Jurkat, Clone E6-1 (cell line): ENCODE measurements at places on chromosomes 7 and 10.

DNA sequence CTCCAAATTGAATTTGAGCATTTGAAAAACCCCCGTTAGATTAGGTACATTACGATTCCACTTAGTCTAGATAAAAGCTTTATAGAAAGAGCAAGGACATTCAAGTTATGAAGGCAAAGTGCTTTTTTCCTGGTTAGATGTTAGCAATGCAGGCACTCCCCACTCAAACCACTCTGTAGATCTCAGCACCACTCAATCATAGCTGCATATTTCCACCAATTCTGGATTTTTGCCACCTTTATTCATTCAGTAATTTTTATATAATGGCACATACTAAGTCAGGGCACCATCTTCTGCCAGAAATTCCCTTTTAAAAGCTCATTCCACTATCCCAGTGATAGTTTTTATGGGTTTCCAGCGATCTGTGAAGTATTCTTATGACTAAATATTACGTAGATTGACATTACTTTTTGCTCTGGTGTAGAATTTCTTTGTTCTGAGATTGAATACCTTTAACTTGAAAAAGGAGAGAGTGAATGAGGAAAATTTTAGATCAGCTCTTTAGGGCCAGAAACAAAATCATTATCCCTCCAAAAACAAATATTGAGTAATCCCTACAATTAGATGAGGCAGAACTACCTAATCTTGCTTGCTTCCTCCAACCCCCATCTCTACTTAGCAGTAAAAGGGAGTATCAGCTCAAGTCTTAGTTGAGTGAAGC lies 51.6 kb downstream of the RNLS start:
- no peak for DNase-seq

DNA sequence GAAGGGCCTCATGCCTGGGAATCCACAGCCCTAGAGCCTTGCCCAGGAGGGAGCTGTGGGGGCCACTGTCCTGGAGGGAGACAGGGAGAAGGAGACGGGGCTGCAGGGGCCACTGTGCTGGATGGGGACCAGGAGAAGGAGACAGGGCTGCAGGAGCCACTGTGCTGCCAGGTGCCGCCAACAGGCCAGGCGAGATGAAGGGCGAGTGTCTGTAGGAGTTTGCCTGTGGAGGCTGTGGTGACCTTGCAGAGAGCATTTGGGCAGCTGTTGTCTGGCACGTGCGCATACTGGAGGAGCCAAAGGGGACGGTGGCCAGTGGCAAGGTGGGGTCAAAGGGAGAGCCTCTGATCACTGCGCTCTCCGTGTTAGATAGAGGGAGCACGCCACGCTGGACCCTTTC lies 79.2 kb downstream of the NKX6-2 start:
- DNase-seq: no peak

- no peak for DNase-seq
Observed at GRCh38 chr10:131242007-131242406, 69.5 kb downstream of the TCERG1L start.

DNA sequence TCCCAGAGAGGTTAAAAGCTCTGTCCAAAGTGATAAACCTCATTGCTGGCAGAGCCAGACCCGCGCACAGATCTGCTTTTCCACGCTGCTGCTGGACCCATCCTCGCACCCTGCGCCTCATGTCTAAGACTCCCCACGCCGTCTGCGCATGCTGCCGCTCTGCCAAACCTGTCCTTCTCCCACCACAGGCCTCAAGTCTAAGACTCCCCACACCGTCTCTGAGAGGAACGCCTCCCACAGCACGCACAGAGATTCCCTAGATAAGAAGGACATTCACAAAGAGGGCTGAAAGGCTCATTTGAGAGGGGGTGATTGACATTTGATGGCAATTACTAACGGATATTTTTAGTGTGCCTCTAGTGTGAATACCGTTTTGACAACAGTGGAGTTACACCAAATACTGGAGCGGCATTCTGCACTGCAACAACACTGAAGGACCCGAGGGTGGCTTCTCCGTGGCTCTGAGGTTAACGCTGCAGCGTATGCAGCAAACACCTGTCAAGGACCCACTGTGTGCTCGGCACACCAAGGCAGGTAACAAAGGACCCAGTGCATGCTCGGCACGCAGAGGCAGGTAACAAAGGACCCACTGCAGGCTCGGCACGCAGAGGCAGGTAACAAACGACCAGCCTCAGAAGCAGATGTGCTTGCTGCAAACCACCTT lies 231.4 kb downstream of the DNAJB6 start:
- no peak for DNase-seq

- no peak for DNase-seq
Observed at GRCh38 chr7:110205899-110206298, 885.0 kb upstream of the LRRN3 start.

DNA sequence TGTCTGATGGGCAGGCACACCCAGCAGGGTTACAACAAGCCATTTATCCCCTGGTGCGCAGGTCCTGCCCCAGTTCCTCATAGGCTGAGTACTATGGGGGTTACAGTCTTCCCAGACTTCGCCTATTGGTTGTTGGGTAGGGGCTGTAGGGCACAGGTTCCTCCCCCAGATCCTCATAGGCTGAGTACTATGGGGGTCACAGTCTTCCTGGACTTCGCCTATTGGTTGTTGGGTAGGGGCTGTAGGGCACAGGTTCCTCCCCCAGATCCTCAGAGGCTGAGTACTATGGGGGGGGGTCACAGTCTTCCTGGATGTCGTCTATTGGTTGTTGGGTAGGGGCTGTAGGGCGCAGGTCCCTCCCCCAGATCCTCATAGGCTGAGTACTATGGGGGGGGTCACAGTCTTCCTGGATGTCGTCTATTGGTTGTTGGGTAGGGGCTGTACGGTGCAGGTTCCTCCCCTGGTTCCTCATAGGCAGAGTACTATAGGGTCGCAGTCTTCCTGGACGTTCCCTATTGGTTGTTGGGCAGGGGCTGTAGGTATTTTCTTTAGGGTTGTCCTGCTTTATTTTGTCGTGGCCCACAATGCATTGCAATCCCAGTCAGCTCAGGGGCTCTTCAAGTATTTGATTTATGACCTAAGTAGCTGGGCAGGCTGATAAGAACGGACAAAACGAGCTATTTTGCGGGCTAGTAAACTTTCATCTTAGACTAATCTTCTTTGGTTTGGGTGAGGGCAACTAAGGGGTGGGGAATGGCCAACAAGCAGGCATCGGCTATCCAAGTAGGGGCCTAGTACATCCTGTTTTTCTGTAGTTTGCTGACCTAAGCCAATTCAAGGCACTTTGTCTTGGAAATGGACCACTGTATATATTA lies 3.4 kb downstream of the LRRC27 start:
- peak; percentile 43 for DNase-seq

DNA sequence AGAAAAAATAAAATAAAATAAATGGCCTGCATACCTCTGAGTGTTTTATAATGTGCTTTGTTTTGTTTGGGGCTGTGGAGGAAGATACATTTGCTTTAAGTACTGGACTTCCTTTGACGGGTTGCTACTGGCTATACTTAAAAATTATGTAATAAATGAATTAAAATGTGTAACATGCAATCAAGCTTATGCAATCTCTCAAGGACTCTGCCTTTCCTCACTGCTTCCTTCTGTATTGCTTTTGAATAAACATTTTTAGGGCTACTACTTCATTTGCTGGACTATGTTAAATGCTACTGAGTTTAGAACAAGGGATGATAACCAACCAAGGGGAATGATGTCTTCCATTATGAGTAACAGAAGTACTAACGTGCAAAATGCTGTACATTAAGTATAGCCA lies 91.6 kb downstream of the ETV1 start:
- DNase-seq: no peak

GRCh38 chr7:106520962-106521514 lies 139.9 kb downstream of the CCDC71L start:
- no peak for DNase-seq

DNA sequence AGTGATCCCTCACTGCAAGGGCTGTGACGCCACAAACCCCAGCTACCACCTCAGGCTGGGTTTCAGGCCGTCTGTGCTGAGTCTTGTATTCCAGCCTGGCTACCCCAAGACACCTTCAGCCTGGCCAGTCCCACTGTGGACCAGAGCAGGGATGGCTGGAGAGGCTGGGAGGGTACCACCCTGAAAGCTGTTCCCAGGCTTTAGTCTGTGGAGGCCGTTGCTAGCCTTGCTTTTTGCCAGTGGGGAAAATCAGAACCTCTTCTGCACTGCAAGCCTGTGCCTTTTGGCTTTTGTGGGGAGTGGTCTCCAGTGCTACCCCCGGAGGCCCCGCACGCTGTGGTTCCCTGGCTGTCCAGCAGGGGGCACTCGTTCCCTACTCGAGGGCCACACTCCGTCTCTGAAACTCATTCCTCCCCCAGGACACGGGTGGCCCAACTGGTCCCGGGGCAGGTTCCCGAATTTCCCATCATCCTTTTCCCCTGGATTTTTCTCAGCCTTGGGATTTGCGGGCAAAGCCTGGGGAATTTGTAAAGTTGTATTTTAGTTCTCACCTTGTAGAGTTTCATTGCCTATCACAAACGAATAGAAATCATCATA lies 128.4 kb upstream of the BTBD16 start:
- DNase-seq: no peak

- no peak for DNase-seq
Observed at GRCh38 chr7:41005374-41005901, 697.5 kb downstream of the INHBA start.

GRCh38 chr10:89520706-89521105 lies 14.7 kb downstream of the SLC16A12 start:
- DNase-seq: no peak

DNA sequence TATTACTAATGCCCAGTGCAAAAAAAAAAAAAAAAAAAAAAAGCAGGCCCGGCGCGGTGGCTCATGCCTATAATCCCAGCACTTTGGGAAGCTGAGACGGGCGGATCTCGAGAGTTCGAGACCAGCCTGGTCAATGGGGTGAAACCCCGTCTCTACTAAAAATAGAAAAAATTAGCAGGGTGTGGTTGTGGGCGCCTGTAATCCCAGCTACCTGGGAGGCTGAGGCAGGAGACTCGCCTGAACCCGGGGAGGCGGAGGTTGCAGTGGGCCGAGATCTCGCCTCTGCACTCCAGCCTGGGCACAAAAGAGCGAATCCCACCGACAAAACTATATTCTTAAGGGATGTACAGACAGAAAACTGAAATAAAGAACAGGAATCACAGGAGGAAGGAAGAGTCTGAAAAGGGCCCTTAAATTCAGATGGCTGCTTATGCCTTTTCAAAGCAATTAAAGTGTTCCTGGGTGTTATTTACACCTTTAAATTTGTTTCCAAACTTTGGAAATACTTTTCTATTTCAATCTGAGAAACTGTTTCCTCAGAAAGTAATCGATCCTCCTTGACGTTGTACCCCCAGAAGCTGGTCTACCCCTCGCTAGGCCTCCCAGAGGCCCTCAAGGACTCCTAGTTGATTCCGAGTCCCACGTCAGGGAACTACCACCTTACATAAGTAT lies 2.0 kb upstream of the KMT2E start:
- no peak for DNase-seq

- no peak for DNase-seq
Observed at GRCh38 chr7:116097365-116098009, 66.9 kb upstream of the TFEC start.

- DNase-seq: peak; percentile 90
Observed at GRCh38 chr10:77041636-77042258, 595.9 kb downstream of the KCNMA1 start.

- DNase-seq: no peak
Observed at GRCh38 chr7:2802504-2803341, 41.4 kb downstream of the GNA12 start.

DNA sequence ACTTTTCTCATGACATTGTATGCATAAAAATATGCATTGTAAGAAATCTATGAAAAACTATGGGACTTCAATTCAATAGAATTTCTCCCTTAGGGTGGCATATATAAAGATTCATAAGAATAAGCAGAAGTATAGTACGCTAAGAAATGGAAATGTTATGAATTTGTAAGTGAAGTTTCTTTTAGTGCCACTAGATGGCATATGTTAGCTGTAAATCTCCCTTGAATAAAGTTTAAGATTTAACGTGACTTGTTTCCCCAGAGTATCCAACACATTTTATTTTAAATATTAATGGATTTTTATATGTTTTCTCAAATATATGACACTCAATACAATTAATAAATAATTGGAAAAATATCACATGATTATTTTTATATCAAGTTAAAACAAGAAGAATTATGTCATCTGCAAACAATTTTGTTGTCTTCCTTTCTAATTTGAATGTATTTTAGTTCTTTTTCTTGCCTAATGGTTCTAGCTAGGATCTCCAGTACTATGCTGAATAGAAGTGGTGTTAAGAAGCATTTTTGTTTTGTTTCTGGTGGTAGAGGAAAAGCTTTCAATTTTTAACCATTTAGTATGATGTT lies 287.2 kb downstream of the HGF start:
- peak; percentile 35 for DNase-seq

GRCh38 chr10:130389906-130390305 lies 253.7 kb downstream of the GLRX3 start:
- DNase-seq: no peak

DNA sequence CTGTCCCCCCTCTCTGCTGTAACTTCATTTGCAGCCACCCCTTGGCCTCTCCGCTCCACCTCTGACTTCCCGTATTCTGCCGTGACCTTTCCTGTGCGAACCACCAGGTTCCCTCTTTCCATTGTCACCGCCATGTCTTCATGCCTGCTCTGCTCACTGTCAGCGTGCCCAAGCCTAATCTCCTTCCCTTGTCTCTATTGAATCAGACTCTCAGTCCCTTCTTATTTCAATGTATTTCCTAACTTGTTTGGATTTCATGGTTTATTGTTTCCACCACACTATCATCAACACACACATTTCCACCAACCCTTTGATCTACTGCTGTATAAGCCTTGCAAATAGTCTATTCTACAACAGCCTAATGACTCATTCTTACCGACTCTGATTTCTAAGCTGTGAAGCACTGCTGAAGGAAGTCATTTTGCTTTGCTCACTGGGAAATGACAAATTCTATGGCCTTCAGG lies 30.0 kb upstream of the INHBA start:
- DNase-seq: no peak

- no peak for DNase-seq
Observed at GRCh38 chr10:35789996-35790395, 147.9 kb upstream of the FZD8 start.

- no peak for DNase-seq
Observed at GRCh38 chr7:103773726-103774125, 215.7 kb downstream of the RELN start.

- no peak for DNase-seq
Observed at GRCh38 chr10:18294633-18295032, 154.4 kb downstream of the CACNB2 start.

DNA sequence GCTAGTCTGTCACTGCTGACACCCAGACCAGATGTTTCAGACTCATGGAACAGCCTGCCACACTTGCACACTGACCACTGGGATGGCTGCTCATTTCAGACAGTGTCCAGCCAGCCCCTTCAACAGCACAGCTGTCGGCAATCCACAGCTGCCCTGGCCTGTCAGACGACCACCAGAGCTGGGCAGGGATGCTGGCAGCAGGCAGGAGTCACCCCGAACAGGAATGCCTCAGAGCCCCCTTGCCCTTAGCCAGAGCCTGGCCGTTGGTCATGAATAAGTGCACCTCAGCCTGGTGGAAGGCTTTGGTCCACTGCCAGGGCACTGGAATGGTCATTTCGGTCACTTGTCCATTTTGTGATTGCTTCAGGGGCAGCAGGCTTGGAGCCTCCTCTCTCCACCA lies 149.6 kb upstream of the TCERG1L start:
- DNase-seq: no peak
